Hematopoietic multipotent progenitor cell treated with erythropoietin and hydrocortisone succinate and interleukin-3 and kit ligand, for 8 days (in vitro differentiated cells): ENCODE measurements at places on chromosomes 11 and 22.

GRCh38 chr11:127252321-127252720 lies 251.8 kb upstream of the KIRREL3 start:
- no peak for DNase-seq

- no peak for DNase-seq
These were observed 14.3 kb upstream of the LINC01488 start for GRCh38 chr11:69467196-69467595.

GRCh38 chr22:33921525-33922348 lies 1.5 kb upstream of the LARGE1 start:
- DNase-seq: no peak

- DNase-seq: no peak
These were observed 2.9 kb downstream of the GRIA4 start for GRCh38 chr11:105612771-105613170.

DNA sequence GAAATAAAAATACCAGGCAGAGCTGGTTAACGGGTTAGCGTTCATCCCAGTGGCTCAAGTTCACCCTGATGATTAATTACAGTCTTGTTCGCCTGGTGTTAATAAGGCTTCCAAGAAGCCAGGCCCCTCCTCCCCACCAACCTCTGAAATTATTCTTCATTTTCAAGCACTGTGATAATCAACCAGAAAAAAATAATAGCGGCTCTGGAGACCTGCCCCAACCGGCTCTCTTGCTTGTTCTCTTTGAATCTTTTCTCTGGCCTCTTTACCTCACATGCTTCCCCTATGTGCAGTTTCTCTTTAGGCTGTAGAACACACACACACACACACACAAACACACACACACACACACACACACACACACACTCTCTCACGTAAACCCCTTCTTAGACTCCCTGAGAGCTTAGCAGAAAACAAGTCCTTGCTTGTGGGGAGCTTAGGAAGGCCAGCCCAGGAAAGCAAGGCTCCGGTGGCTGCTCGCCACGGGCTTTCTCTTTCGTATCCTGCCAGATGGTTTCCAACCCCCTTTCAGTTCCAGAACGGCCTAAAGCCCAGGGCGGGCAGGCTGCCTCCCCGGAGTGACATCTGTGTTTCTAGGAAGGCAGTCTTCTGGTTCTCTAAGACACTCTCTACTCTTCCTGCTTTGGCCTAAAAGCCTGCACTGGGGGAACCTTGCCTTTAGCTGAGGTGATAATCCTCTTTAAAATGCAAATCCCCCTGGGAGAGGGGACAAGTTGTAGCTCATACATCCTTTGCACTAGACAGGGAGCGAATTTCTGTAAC lies 106.4 kb upstream of the SESN3 start:
- no peak for DNase-seq
